ENCODE measurements at places on chromosomes 5 and 9.

DNA sequence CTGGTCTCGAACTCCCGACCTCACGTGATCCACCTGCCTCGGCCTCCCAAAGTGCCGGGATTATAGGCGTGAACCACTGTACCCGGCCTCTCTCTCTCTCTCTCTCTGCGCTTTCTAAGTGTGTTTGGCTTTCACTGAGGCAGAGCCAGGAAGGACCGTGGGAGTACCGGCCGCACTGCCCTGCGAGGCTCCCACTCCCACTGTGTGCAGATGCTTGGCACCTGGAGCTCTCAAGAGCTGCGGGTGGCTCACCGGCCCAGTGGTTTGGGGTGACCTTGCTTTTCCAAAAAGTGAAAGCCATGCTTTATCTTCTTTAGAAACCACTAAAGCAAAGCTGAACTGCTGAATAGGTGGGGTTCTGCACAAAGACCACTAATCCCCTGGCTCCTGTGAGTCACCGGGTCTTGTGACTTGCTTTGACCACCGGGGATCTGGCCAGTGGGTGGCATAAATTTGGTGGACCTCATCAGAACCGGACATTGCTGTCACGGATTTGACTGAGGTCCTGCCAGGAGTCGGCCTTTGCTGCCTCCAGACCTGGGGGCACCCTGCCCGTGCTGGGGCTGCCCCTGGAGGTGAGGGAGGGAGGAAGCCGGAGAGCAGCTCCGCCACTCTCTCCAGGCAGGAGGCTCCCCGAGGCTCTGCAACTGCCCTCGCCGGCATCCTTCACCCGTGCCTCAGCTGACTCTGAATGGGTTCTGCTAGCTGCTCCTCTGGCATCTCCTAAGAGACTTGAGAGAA, 228.9 kb downstream of the FANCC start:
- no peak for DNase-seq

GRCh38 chr5:111364992-111365391, 140.8 kb downstream of the CAMK4 start:
- no peak for DNase-seq

DNA sequence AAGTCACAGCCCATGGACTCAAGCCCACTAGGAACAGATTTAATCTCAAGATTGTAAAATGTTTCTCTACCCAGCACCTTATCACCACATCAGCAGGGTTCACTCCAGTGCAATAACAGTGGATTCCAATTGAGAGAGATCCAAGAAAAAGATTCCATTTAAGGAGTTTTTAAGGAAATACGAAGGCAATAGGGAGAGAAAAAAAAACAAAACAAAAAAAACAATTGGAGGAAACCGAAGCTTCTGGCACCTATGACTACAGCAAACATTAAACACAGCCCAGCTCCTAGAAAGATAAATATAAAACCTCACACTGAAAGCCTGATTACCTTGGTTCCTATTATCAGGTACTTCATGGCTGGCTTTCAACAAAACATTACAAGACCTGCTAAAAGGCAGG, 192.7 kb downstream of the DAB2IP start:
- no peak for DNase-seq

GRCh38 chr5:176899946-176900779, 1.0 kb upstream of the HK3 start:
- DNase-seq = no peak

- DNase-seq = no peak
These were observed 1.5 kb downstream of the VAV2 start for GRCh38 chr9:133990366-133991213.

DNA sequence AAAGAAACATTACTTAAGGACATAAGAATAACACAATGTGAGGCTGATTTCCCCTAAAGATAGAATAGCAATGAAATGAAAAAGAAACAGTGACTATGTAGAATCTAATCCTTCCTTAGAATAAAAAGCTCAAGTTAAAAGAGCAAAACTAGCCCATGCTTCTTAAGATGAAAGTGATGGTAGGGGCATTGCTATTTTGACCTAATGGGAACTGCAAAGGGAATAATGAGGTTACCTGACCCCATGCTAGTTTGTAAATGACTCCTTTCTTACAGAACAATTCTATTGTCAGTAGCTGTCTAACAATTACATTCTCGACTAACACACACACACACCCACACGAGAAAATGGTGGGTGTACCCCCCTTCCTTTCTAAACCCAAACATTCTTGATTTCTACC, 575.8 kb downstream of the CSNK1G3 start:
- DNase-seq = no peak

DNA sequence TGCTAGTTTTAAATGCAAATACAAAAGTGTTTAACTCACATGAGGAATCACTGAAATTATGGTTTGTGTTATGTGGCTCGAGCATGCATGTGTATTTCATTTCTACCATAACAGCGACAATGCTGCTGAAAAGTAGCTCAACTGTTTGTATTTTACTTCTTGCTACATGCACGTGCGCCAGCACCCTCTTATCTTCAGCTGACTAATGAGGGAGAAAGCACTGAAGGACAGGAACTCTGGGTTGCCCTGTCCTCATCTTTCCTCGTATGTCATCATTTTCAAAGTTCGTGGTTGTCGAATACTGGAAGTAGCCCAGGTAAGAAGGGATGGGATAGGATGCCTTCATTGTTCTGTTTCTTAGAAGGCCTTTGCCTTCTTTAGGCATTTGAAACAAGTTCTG, 120.3 kb downstream of the SYK start:
- no peak for DNase-seq

GRCh38 chr5:139914218-139914807, 118.7 kb downstream of the PSD2 start:
- no peak for DNase-seq

DNA sequence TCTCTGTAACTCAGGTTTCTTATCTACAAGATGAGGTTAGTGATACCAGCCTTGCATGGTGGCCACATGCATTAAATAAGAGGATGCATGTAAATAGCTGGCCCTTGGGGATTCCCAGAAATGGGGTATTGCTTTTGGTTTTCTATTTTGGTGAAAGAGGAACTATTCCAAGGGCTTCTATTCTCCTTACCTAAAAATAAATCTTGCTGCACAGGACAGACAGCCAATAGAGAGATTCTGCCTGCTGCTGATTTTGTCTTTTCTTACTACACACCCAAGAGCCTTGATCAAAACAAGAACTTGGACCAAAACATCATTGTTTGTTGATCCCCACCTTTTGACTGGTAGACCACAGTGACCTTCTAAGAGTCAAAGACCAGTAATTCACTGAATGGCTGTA, 161.8 kb downstream of the PJA2 start:
- DNase-seq = no peak

- no peak for DNase-seq
These were observed 26.8 kb downstream of the ANKRD55 start for GRCh38 chr5:56206126-56206910.

- no peak for DNase-seq
These were observed 58.3 kb upstream of the CPEB4 start for GRCh38 chr5:173829826-173830225.

GRCh38 chr5:104170926-104171325, 608.3 kb upstream of the NUDT12 start:
- DNase-seq = no peak

DNA sequence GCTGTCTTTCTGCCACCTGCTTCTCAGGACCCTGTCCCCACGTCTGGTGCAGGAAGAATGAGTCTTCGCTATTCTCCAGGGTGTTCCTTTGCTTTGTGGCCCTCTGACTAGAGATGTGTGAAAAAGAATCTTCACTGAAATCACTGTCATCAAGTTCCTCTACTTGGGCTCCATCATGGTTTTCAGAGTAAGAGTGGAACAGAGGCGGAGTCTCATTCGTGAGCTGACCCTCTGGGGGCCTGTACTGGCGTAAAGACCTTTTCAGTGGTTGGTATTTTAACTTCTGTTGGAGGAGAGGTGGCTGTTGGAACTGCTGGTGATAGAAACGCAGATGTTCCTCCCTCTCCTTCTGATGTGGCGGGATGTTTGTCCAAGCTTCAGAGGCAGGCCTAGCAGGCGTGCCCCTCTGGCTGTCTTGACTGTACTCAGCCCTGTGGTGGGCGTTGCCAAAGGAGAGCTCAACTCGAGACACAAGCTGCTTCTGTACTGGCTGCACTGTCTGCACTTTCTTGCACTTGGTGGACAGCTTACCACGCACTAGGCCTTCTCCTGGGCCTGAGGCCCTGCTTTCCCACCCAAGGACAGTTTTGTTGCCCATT, 72.0 kb downstream of the KIF24 start:
- DNase-seq = no peak

- DNase-seq = no peak
These were observed 84.3 kb upstream of the BRINP1 start for GRCh38 chr9:119453490-119453911.

DNA sequence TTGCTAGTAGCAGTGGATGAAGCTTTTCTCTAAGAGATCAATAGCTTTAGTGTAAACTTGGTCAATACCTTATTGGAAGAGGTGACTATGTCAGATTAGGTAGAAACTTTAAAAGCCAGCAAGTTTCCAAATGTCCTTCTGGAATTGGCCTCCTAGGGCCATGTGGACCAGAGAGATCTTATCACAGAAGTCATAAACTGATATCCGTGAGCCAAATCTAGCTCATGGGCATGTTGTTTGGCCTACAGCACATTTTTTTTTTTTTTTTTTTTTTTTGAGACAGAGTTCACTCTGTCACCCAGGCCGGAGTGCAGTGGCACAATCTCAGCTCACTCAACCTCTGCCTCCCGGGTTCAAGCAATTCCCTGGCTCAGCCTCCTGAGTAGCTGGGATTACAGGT, 157.5 kb upstream of the CCDC152 start:
- DNase-seq = no peak

- DNase-seq = no peak
These were observed 900.0 kb upstream of the CDH10 start for GRCh38 chr5:25544652-25545249.

- no peak for DNase-seq
These were observed 295.2 kb downstream of the BRINP1 start for GRCh38 chr9:119074017-119074416.

- no peak for DNase-seq
These were observed 267.3 kb downstream of the IRX1 start for GRCh38 chr5:3862906-3863305.

DNA sequence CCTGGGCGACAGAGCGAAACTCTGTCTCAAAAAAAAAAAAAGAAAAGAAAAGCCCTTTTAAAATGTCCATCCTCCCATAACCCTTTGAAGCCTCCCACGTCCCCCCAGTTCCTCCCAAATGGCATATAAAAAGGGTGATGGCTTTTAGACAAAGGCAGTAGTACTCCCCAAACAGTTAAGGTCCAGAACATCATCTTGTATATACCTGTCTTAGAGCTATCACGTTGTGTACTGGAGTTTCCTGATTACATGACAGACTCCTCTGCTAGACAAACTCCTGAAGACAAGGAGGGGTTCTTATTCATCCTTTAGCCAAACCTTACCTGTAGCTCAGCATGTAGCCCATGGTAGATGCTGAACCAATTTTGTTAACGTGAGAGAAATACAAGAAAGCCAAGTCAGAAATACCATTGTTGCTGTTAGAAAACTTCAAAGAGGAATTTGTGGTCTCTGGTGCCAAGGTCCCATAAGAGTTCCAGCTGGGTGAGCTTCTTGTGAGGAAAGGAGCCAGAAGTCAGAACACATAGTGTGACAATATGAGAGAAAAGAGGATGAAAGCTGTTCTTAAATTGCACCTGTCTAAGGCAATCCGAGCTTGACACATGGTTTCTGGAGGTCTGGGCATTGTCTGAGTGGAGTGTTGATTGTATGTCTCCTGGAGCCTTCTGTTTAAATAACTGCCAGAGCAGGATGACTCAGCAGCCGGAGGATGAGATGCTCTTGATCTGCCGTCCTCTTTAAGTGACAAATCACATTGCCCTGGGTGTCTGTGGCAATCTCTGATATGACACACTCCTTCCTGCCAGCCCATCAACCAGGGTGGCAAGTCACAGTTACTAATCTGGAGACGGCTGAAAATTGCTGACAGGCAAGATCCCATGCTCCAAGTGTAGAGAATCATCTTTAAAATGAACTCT, 69.1 kb downstream of the ARRDC3 start:
- peak; percentile 75 for DNase-seq

DNA sequence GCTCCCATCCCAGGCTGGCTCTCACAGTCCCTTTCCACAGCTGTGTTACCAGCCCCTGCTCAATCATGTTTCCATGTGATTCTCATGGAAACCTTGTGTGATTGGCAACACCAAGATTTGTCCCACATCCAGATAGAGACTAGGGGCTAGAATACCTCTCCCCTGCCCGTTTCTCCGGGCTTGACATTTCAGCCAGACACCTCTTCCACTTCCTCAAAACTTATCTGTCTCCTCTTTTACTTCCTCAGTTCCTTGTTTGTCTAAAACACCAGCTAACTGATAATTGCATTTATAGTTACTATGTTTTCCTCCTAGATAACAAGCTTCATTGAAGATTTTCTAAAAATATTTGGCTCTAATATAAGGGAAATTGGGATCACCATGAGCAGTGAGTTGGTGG, 16.6 kb upstream of the KCNMB1 start:
- DNase-seq = no peak

GRCh38 chr5:174514983-174515394, 209.4 kb upstream of the MSX2 start:
- no peak for DNase-seq

DNA sequence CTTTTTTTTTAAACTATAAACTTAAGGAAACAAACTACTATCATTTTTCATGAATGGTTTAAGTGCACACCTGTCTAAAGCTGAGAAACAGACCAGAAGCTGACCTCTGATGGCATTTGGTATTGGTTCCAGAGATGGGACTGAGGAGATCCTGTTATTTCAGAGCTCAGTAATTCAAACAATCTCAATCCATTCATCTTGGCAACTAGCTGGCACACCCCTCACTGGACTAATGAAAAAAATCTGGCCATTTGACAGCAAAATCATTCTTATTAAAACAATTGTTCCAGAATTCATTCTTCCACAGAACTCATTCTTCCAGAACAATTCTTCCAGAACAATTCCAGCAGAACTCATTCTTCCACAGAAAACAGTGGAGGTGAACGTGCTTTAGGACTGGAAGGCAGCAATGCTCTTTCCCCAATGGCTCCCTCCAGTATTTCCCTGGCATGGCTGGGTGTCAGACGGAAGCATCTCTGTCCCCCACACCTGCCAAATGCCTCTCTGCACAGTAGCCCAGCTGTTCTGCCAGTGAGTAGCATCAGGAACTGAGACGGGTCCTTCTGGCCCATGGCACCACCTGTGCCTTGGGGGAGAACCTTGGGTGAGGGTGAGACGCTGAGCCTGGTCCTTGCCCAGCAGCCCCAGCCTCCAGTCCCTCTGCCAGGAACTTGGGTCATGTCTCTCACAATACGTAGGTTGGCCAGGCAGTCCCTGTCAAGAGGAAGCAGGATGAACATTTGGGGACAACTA, 87.5 kb upstream of the EQTN start:
- no peak for DNase-seq

GRCh38 chr9:13621872-13622564, 342.5 kb upstream of the MPDZ start:
- no peak for DNase-seq
